ENCODE measurements at places on chromosomes 12 and 14.

GRCh38 chr12:45034861-45035265 is 16.0 kb downstream of the DBX2 start:
- DNase-seq = no peak

DNA sequence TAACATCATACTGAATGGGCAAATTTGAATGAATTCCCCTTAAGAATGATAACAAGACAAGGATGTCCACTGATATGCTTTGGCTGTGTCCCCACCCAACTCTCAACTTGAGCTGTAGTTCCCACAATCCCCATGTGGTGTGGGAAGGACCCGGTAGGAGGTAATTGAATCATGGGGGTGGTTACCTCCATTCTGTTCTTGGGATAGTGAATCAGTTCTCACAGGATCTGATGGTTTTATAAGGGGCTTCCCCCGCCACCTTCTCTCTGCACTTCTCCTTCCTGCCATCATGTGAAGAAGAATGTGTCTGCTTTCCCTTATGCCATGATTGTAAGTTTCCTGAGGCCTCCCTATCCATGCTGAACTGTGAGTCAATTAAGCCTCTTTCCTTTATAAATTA is 29.3 kb downstream of the MED6 start:
- no peak for DNase-seq

DNA sequence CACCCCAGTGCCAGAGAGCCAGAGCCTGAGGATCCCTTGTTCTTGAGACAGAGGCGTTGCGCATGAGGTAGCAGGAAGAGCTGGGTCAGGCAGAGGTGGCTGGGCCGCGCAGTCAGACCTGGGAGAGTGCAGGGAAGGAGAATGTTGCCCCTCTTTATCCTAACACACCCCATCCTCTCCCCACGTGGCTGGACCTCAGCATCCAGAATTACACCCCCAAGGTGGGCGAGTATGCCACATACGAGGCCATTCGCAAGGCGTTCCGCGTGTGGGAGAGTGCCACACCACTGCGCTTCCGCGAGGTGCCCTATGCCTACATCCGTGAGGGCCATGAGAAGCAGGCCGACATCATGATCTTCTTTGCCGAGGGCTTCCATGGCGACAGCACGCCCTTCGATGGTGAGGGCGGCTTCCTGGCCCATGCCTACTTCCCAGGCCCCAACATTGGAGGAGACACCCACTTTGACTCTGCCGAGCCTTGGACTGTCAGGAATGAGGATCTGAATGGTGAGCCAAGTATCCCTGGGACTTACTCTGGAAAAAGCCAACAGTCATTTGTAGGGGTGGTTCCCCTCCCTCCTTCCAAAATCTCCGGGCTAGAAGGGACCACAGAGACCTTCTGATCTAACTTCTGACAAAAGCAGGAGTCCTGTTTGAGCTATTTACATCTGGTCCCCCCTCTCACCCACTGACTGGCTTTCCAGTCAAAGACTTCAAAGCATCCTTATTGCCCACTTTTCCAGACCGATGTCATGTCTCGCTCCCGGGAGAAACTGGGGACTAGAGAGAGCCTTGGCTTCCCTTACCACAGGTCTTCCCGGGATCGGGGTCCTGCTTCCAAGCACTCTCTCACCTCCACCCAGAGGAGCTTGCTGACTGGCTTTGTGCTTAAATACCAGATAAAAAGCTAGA is 6.1 kb downstream of the MMP14 start:
- DNase-seq = no peak

DNA sequence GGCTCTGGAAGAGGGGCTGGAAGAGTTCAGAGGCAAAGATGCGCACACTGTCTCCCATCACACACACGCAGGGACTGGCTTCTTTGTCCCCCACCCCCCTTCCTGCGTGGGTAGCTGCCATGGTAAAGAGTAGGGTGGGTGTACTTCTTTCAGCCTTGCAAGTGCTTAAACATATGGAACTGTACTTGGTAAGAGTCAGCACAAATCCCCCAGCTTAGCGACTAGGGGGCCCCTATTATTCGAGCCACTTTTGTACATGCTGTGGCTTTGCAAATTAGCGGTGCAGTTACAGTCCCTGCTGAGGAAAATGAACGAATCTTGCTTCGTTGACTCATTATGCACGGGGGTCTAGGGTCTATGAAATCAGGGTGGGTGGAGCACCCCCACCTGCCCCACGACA is 123.8 kb downstream of the AACS start:
- no peak for DNase-seq

GRCh38 chr14:80381807-80382363 is 170.6 kb upstream of the DIO2 start:
- no peak for DNase-seq

DNA sequence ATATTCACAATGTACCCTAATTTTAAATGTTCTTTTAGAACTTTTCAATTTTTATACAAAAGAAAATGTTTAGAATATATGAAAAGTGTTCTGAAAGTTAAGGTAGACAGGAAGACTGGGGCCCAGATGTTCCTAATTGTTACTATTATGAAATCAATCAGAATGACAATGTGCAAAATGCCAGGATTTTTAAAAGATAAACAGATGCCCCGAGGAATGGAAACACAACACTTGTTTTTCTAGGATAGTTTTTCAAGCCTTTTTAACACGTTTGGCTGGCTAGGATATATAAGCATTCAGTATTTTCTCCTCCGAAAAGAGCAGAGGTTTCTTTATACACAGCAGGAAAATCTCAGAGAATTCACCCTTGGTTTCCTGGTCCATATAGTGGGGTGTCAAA is 106.8 kb downstream of the ESR2 start:
- DNase-seq = no peak

DNA sequence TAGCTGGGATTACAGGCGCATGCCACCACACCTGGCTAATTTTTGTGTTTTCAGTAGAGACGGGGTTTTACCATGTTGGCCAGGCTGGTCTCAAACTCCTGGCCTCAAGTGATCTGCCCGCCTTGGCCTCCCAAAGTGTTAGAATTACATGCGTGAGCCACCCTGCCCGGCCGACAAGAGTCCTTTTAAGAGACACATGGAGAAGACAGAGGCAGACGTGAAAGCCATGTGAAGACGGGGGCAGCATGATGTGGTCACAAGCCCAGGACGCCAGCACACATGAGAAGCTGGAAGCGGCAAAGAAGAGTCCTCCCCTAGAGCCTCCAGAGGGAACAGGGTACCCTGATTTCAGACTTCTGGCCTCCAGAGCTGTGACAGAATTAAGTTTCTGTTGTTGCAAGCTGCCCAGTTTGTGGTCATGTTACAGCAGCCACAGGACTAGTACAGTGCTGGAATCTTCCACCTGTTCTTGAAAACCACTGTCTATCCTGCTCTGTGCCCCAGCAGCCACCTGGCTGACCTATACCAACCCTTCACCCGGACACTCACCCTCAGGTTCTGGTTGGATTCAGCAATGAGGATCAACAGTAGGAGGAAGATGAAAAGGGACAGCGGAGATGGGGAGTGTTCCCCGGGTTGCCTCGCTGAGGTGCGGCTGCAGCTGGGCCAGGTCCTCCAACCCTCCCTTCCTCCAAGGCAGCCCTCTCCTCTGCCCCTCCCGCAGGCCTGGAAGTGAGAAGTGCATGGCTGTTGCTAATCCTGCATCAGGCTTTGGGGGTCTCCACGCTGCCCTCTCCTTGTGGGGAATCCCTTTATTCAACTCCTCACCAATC is 16.9 kb downstream of the VPS37B start:
- no peak for DNase-seq

DNA sequence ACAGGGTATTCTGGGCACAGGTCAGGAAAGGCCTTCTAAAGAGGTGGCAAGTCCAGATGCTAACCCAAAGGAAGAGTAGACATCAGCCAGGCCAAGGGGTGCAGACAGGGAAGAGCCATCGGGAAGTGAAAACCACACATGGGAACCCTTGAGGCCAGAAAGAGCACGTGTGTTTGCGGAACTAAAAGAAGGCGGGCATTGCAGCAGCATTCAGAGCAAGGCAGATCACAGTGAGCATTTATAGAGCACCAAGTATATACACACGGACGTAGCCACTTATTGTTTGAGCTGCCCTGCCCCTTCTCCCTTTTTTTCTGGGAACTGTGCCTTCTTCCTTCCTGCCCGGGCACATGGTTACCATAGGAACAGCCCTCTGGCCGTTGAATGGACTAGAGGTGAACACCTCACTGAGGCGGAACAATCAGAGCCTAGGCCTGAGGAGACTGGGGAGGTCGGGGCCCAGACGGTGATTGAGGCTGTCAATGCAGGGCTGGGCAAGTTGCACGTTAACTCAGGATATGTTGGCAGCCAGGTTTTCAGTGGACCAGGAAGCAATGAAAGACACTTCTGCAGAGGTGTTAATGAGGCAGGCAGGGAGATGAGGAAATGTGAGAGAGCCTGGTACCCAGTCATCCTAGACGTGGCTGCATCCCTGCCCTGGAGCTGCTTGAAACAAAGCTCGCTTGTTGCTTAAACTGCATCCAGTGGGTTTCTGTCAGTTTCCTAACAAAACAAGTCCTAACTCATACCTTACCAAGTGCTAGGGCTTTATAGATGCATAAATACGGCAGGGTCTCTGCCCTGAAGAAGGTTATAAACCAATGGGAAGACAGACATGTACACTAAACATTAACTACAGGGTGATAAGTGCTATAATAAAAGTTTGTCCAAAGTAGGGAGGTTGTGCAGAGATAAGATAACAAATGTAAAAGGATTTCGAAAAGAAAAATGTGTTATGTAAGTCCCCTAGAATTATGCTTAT is 34.2 kb downstream of the MOAP1 start:
- no peak for DNase-seq

GRCh38 chr14:105974902-105975301 is 448.5 kb downstream of the TMEM121 start:
- DNase-seq = no peak

- DNase-seq = no peak
These were observed 36.1 kb upstream of the ANKRD9 start for GRCh38 chr14:102545461-102546265.

DNA sequence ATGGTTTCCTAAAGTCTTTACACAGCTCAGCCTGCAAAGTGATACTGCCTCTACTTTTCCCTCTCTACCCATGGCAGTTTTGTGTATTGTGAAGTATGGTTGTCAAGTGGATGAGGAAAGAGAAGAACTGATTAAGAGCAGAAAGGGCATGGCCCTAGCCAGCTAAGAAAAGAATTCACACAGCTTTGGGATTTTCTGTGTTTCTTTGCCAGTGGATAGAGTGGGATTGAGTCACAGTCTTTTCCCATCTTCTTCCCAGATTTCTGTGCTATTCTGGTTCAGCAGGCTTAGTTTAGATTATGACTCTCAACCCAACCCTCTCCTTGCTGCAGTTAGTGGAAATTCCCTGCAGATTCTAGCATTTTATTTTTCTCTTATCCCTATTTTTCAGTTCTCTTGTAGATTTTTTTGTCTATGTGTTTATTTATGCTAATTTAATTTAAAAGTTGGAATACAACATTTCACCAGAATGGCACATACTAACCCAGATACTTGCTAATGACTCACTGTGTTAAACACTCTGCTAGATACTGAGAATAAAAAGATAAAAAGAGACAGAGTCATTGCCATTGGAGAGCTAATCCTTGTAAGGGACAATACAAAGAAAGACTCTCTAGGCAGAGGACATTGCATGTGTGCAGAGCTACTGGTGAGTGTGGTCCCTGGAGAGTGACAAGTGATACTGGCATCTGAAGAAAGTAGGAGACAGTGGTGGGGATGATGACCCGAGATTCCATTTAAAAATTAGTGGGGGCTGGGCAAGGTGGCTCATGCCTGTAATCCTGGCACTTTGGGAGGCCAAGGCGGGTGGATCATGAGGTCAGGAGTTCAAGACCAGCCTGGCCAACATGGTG is 106.3 kb downstream of the ST8SIA1 start:
- DNase-seq = no peak

GRCh38 chr14:36423430-36423829 is 96.6 kb downstream of the NKX2-1 start:
- DNase-seq = no peak

- no peak for DNase-seq
These were observed 42.5 kb upstream of the MYBPC1 start for GRCh38 chr12:101552277-101552676.

GRCh38 chr12:120067084-120067869 is 49.3 kb downstream of the RAB35 start:
- no peak for DNase-seq

DNA sequence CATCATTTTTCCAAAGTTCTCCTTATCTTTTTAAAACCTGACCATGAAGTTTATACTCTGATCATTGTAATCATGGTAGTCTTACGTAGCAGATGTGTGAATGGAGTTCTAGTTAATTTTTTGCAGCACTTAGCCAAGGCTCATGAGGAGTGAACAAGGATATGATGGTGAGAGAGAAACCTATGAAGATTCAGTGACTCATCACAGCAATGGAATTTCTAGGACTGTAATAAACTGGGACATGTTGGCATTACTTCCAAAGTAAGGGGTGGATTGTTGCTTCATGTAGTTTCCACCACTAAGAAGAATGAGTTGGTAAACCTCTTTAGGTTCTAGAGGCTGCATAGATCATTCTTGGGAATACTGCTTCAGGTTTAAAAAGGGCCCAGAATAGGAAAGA is 102.7 kb downstream of the LRRIQ1 start:
- DNase-seq = no peak

GRCh38 chr12:73106896-73107295 is 834.7 kb downstream of the TRHDE start:
- no peak for DNase-seq

GRCh38 chr14:73142216-73142615 is 5.9 kb downstream of the PSEN1 start:
- no peak for DNase-seq

GRCh38 chr12:92462049-92462448 is 240.7 kb upstream of the PLEKHG7 start:
- no peak for DNase-seq

DNA sequence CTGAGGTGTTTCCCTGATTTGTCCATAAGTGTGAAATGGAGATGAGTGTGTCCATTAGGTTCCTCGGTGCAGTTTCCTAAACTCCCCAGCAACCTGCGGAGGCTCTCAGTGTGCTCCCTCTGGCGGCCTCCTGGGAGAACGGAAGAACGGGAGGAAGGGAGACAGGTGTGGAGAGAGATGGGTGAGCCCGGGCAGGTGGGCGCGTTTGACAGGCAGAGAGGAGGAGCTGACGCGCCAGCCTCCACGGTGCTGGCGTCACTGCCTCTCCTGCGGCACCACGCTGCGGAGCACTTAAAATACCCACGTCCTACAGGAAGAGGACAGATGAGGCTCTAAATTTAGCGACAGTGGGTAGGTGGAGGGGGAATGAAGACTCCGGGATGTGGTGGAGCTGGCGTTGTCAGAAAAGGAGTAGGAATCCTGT is 26.8 kb upstream of the PEX5 start:
- no peak for DNase-seq

Data from H54 (cell line).